SW 1271 (cell line): ENCODE measurements at places on chromosomes 3 and 15.

DNA sequence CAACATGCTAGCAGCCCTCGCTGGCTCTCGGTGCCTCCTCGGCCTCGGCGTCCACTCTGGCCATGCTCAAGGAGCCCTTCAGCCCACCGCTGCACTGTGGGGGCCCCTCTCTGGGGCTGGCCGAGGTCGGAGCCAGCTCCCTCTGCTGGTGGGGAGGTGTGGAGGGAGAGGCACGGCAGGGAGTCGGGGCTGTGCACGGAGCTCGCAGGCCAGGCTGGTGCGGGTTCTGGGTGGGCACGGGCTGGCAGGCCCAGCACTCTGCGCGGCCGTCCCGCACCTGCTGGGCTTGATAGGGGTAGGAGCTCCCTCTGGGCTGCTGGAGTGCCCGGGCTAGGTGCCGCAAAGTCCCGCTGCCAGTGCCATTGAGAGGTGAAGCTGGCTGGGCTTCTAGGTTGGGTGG lies 251.0 kb downstream of the SQOR start:
- no peak for DNase-seq

DNA sequence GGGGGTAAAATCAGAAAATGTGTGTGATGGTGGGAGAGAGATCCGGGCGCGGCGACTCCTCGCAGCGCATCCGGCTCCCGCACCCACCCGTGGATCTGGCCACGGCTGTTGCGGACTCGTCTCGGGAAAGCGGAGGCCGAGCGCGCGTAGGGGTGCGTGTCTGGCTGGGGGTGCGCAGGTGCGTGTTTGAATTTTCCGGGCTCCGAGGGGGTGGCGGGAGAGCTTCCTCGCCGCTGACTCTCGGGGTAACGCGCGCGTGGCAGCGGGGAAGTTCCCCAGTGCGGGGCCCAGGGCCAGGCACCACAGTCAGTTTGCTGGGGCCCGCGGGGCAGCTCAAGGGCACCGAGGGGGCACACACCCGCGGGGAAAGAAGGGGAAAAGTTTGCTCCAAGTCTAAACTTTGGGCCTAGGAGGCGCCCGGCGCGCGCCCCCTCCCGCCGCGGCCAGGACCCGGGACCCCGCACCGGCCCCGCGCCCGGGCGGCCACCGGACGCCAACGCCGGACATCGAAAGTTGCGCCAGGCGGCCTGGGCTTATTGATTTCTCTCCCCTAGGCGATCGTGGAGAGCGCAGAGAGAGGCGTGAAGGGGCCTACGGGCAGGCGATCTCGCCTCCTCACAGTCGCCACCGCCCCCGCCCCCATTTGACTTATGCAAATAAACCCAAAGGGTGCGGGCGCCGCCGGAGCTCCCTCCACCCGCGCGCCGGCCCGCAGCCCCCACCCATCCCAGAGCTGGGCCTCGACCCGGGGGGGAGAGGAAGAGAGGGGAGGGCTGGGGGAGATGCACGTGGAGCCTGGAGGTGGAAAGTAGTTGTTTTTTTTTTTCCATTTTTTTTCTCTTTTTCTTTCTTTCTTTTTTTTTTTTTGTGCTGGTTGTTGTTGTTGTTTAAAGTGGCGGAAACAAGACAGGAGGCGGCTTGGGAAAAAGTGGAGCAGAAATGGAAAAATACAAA lies 639 bp downstream of the FOXP1 start:
- no peak for DNase-seq

- no peak for DNase-seq
Observed at GRCh38 chr15:78895471-78895870, 22.8 kb downstream of the MORF4L1 start.

DNA sequence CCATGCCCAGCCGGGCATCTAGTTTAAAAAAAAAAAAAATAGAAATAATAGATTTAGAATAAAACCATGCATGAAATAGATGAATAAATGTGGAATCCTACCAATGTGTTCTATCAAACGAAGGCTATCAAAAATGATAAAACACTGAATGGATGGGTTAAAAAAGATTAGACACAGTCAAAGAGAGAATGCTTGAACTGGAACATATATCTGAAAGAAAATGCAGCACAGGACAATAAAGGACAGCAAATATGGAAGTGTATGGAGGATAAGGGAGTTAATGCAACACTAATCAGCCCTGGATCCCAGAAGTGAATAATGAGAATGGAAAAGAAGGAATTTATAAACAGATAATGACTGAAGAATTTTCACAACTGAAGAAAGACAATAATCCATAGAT lies 571.7 kb downstream of the GRM7 start:
- DNase-seq: no peak

- no peak for DNase-seq
Observed at GRCh38 chr3:141471160-141471559, 15.7 kb upstream of the RASA2 start.

- no peak for DNase-seq
Observed at GRCh38 chr15:101152914-101153313, 98.9 kb downstream of the CHSY1 start.

GRCh38 chr15:60682115-60682514 lies 203.2 kb upstream of the ICE2 start:
- DNase-seq: no peak

GRCh38 chr15:101445562-101446517 lies 43.7 kb downstream of the PCSK6 start:
- DNase-seq: peak; percentile 52

GRCh38 chr3:116863270-116863770 lies 153.7 kb downstream of the TUSC7 start:
- DNase-seq: no peak

- DNase-seq: no peak
Observed at GRCh38 chr15:101406036-101406435, 83.5 kb downstream of the PCSK6 start.

DNA sequence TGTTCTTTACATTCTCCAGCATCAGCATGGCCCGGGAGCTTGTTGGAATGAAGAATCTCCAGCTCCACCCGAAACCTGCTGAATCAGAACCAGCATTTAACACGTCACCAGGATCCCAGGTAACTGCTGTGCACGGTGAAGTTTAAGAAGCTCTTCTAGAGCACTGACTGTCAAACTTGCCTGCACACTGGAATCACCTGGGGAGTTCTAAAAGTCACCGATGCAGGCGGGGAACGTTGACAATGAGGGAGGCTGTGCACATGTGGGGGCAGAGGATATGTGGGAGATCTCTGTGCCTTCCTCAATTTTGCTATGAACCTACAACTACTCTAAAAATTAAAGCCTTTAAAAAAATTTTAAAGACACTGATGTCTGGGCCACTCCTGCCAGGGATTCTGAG lies 19.1 kb upstream of the PAQR5 start:
- no peak for DNase-seq

DNA sequence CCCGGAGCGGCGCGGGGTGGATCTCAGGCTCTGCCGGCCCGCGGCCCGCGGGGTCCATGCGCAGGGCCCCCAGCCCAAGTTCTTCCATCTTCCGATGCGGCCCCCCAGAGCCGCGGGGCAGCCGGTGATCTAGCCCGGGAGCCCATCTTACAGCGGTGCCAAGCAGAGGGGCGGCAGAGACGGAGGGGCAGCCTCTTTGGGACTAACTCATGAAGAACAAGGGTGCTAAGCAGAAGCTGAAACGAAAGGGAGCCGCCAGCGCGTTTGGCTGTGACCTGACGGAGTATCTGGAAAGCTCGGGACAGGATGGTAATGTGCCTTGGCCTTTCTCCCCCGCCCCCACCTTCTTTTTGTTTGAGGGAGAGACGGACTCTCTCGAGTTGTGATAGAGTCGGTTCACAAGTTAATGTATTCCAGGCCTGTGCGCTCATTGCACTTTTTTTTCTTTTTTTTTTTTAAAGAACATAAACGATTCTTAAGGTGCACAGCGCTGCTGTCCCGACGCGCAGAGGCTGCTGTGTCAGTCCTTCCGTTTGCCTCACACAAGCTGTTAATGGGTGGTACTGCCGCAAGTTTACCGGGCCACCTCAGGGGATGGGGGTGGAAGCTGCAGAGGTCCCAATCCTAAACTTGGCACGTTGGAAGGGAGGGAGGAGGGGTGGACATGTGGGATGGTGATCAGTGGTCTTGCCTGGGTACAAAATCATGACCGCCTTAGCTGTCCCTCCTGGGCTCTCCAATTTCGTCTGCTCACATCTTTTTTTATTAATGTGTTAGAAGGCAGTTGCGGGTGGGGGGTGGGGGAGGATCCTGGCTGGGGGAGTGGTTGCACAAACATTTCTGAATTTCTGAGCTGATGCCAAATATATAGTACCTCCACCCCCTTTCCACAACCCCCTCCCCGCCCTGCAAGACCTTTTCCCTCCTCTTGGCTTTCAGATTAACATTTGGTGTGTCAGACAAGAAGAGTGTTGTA lies 801 bp downstream of the ARHGAP31 start:
- DNase-seq: no peak

- DNase-seq: no peak
Observed at GRCh38 chr3:66473181-66473580, 27.6 kb downstream of the LRIG1 start.

DNA sequence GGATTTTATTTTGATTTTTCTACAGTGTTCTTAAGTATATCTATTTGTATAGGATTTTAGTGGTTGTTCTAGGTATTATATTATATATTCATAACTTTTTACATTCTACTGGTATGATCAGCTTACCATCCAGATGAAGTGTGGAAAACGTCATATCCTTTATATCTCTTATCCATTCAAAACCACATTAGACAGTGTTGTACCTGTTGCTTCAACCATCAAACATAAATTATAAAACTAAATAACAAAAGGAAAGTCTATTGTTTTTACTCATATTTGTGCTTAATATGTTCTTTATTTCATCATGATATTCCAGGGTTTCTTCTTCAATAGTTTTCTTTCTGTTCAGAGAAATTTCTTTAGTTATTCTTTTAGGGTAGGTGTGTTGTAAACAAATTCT lies 191.4 kb downstream of the RPLP1 start:
- DNase-seq: no peak

GRCh38 chr3:32882603-32883025 lies 64.8 kb downstream of the TRIM71 start:
- DNase-seq: no peak

GRCh38 chr3:171494457-171495109 lies 34.4 kb upstream of the TNIK start:
- no peak for DNase-seq
